Pulmonary artery endothelial cell (primary cell): ENCODE measurements at places on chromosomes 1 and 21. TPM values are rescaled to one million over a fixed set of nuclear protein-coding genes. Genes with fewer than 3 reads are reported as not detected.

GRCh38 chr21:38658511-38658910 lies 147.2 kb upstream of the ETS2 start:
- no peak for DNase-seq

DNA sequence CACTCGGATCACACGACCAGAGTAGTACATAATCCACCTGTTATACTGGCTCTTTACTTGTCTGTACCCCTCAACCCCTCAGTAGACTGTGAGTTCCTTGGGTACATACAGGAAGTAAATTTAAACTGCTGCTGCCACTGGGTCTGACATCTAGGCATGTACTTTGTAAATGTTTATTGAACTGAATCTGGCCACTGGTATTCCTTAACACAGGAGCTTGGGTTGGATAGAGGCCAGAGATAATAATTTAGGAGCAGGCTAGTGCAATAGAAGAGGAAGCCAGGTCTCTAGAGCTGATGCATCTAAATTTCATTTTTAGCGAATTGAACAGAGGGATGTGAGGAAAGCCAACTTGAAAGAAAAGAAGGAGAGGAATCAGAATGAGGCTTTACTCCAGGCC lies 12.4 kb downstream of the TTC4 start:
- DNase-seq, result no peak

DNA sequence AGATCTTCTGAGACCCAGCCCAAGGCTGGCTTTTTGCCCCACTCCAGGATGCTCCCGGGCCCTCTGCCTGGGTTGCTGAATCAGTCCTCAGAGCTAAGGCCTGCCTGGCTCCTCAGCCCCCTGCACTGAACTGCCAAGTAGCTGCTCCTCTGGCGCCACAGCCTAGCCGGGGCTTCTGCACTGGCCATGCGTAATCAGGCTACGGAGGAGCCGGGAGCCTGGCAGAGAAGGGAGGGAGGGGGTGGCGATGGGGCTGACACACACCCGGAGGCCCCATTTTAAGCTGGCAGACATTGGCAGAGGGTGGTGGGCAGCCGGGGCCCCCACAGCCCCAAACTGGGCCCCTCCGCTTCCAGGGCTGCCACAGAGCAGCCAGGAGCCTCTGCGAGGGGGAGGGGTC lies 38.7 kb downstream of the ALPL start:
- DNase-seq, result no peak

DNA sequence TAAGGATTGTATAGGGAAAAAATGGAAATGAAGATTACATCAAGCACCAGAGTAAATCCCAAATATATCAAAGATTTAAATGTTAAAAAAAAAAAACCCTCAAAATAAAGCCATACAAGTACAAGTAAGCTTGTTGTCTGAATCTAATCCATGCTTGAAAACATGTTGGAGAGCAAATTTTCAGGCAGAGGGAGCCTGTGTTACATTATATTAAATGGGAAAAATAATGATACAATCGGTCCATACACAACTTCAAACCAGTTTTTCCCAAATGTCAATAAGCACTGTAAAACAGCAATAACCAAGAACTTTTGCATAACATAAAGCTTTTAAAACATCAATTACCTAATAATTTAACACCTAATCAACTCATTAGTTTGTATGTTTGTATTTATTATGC lies 949.4 kb upstream of the ADGRL4 start:
- DNase-seq, result no peak

GRCh38 chr1:235866205-235866912 lies at the start of gene LYST:
Gene LYST (minus strand): TSS chr1:235866906. CDS start chr1:235830417, 36,489 bp downstream.
- DNase-seq, result no peak

DNA sequence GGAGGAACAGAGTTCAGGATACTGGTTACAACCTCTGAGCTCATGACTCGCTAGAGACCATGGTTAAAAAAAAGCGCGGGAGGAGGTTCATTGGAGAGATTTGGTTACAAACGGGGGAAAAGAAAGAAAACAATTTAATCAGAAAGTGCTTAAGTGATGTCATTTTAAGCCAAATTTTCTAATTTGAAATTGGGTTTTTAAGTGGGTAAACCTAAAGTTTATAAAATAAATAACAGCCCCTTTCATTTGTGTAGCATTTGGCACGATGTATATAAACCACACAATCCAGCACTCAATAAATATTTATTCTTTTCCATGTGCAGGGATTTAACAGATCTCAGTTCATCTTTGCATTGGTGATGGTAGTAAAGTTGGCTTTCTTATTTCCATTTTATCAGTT lies 7.0 kb upstream of the DPT start:
- DNase-seq, result no peak

GRCh38 chr1:213057264-213058059 lies 6.4 kb downstream of the RPS6KC1 start:
- DNase-seq, result no peak

DNA sequence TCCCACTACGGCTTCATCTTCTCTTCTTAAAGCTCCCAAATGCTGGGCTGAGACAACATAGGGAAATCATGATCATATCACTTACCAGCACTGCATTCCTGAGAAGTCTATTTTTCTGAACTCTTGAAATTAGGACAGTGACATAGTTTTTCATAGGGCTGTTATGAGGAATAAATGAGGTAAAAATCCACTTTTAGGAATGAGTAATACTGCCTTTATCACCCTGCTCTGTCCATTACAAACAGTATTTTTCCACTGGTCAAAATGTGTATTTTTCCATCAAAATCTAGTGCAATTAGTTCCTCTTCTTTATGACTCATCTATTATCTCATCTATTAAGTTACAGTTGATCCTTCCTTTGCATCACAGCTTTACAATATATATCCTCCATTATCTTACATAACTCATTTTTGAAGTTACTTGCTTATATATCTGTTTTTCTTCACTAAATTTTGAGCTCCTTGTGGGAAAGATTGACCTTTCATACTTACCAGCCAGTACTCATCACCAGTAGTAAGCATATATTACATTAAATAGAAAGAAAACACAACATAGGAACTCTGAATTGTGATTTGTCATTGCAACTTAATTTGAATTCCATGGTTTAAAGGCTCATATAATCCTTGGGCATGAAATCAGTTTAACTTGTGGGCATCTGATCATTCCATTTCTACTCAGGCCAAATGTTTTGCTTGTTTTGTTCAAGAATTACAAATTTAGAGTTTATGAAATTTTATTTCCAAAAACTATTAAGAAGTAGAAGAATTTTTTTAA lies 37.1 kb downstream of the PRRX1 start:
- DNase-seq, result no peak

DNA sequence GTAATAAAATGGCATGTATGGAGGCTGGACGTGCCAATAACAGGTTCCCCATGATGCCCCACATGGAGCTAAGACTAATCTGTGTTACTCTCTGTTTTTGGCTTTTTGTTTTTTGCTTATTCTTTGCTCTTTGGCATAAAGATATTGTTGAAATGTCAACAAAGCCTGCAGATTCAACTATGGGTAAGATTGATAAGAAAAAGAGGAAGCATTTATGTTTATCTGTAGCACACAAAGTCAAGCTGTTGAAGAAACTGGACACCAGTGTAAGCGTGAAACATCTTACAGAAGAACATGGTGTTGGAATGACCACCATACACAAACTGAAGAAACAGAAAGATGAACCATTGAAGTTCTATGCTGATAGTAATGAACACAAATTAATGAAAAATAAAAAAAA lies 402.7 kb downstream of the LTN1 start:
- DNase-seq, result no peak

- DNase-seq, result no peak
Observed at GRCh38 chr1:218711001-218711400, 365.9 kb downstream of the TGFB2 start.

SLAMF9 gene
- total RNA-seq, result not detected in 2 replicates

RPE65 gene
- total RNA-seq, result not detected in 2 replicates

CYP4B1 gene
- total RNA-seq, result not detected in 2 replicates

BLACAT1 gene
- total RNA-seq, result not detected in 2 replicates
